GM19239 (cell line): ENCODE measurements at places on chromosomes 7 and 10.

- no peak for DNase-seq
These were observed 80.9 kb upstream of the ZNF800 start for GRCh38 chr7:127473409-127473808.

GRCh38 chr7:5214641-5215040, 24.6 kb downstream of the WIPI2 start:
- DNase-seq: no peak

DNA sequence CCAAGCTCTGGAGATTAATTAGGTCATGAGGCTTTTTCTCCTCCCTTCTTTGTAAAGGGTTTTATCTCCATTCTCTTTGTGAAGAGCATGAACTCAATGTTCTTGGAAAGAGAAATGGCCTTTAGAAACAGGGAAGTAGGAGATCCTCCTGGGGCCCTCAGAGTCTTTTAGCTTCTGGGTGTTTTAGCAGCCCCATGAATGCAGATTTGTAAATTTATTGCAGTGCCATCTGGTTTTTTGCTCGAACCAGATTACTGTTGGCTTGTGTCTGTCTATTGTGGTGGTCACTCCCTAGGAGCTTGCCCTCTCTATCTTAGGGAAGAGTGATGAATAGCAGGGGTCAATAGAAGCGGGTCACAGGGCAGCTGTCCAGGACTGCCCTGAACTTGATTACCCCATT, 110.6 kb downstream of the BTRC start:
- DNase-seq: no peak

DNA sequence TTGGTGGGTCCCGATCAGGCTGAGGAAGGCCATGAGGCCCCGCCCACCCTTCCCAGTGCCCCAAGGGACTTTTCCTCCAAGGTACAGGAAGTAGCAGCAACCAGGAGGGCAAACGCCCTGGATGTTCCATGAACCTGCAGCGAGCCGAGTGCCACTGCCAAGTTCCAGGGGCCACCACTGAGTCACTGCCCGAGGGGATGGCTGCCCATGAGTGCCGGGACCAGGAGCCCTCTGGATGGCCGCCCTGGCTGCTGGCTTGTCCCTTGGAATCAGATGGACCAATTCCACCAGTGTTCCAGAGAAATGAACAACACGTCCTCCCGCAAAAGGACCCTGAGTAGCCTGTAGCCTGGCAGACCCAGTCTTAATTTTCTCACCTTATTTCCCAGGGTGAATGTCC, 74.2 kb downstream of the ZRANB1 start:
- DNase-seq: no peak

GRCh38 chr10:119252470-119253151, 45.2 kb downstream of the GRK5 start:
- DNase-seq: no peak

GRCh38 chr7:106915407-106915806, 50.3 kb downstream of the PIK3CG start:
- DNase-seq: no peak

DNA sequence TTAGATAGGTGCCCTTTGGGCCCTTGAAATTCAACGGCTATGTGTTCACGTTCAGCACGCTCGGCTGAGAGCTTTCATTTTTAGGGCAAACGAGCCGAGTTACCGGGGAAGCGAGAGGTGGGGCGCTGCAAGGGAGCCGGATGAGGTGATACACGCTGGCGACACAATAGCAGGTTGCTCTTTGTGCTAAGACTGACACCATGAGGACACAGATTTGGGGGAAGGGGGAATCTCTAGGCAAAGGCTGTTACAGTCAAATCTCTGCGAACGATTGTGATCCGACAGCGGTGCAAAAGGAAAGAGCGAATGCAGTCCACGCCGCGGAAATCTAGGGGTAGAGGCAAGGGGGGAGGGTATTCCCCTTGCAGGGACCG, 667 bp downstream of the KLLN start:
- DNase-seq: peak; percentile 15
